ENCODE measurements at places on chromosomes 12 and 14.

DNA sequence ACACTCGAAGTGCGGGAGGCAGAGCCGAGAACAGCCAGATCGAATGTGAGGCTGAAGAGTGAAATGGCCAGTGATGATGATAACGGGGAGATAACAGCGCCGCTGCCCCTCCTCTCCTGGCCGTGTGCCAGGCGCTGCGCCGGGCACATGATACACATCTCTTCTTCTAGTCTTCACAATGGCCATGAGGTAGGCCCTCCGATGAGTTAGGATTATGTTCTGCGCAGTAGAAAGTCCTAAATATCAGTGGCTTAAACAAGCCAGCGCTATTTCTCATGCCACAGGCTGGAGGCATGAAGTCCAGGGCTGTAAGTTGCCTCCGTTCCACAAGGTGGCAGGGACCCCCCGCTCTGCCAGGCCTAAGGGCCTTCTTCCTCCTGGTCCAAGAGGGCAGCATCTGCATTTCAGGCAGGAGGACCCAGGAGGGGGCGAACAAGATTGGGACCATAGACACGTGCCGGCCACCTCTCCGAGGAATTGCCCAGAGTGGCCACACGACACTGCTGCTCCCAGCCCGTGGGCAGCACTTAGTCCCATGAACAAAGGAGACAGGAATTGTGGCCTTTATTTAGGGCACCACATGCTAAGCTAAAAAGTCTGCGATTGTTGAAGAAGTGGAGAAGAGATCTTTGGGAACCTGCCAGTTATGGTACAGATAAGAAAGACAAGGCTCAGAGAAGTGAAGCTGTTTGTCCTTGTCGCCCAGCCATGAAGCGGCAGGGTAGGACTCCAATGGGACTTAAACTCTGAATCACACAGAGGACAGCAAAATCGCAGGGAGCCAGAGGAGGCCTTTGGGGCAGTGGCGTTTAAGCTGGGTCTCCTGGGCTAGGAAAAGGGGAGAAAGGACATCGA, 10.9 kb upstream of the HVCN1 start:
- no peak for DNase-seq

DNA sequence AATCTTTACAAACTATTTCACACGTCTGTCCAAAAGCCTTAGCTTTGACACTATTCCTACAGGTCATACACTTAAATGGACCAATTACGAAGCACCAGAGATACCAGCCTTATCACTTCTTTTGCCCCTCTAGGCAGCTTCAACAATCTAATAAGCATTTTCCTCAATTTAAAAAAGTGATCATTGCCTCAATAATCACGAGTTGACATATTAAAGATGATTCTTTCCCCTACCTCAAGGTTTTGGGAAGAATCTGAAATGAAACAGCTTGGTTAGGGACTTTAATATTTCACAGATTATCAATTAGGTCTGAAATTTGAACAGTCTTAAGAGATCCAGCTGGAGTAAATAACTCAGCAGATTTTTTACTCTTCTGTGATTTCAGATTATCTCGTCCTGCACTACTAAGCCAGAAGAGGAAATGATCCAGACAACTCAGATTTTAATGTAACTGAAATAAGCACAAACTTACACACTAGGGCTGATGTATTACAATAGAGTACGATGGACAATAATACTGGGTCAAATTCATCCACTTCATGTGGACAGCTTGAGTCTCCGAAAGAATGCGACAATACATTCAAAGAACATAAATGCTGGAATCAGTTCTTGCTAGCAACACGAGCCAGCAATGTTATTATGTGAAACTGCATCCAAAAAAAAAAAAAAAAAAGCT, 15.9 kb downstream of the UBE2N start:
- DNase-seq = no peak

GRCh38 chr12:32558903-32559302, 120.2 kb upstream of the DNM1L start:
- DNase-seq = no peak

- DNase-seq = peak; percentile 18
These were observed 16.1 kb downstream of the BCL11B start for GRCh38 chr14:99255621-99256482.

DNA sequence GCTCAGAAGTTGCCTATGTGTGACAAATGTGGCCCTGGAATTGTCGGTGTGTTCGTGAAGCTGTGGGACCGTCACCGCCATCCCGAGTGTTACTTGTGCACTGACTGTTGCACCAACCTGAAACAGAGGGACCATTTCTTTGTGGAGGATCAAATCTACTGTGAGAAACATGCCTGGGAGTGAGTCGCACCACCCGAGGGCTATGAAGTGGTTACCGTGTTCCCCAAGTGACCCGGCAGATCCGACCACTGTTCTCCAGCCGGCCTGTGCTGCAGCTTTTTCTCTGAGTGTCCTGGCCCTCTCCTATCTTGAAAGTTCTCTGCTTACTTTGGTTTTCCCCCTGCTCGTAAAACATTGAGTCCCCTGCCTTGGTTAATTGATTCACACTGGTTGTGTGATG, 65.3 kb downstream of the VCPKMT start:
- DNase-seq = no peak

- DNase-seq = no peak
These were observed 471.8 kb upstream of the FLRT2 start for GRCh38 chr14:85058150-85058549.

- no peak for DNase-seq
These were observed 4.0 kb downstream of the ASCL4 start for GRCh38 chr12:107778383-107779025.

GRCh38 chr14:28102814-28103213, 663.8 kb upstream of the FOXG1 start:
- DNase-seq = no peak

GRCh38 chr12:24955389-24955788, 6.5 kb upstream of the BCAT1 start:
- DNase-seq = no peak

DNA sequence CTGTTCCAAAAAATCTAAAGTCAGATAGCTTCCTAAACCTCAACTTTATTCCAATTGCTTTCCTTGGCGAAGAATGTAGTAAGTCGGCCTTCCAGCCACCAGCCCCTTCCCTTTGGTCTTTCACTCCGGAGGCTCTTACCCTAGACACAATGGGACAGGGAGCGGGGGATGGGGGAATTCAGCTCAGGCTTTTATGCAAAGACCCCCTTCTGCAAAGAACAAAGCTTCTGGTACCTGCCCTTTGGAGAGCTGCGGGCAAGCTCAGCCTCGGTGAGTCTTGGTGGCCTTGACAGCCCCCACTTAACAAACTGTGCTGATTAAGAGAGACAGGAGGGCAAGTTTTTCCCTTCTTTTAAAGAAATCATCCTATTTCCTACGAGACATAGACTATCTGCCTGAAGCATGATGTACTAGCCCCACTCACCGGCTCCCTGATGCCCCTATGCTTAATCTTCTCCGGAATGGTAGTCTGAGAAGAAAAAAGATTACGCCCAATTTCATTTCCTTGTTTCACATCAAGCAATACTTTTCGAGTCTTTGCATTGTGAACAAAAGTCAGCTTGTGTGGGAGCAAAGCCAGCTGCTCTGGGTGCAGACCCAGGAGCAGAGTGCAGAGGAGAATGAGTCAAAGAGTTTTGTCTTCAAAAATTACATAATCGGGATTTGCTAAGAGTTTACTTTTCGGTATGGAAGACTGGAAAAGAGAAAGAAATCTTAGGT, 1.5 kb upstream of the NANOG start:
- no peak for DNase-seq

- peak; percentile 11 for DNase-seq
These were observed 59.1 kb downstream of the TBC1D30 start for GRCh38 chr12:64883264-64884163.

- DNase-seq = no peak
These were observed 1069.5 kb downstream of the VRK1 start for GRCh38 chr14:97866664-97867063.

DNA sequence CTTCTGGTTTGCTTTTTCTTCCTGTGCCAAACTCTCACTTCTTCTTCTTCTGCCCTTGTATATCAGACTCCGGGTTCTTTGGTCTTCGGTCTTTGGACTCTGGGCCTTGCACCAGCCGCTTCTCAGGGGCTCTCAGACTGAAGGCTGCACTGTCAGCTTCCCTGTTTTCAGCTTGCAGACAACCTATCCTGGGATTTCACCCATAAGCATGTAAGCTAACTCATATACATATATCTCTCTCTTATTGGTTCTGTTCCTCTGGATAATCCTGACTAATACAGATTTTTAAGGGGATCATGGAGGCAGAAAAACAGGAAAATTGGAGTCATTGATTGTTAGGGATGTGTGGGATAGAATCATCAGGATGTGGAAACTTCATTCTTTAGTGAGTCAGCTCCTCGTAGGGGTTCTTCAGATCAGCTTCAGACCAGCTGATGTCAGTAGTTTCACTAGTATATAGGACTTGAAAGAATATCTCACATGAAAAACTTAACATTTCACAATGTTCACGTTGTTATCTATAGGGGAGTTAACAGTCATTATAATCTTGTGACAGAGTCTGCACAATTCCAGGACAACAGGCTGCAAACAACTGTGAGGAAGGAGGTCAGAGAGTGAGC, 102.9 kb downstream of the RASSF9 start:
- no peak for DNase-seq

DNA sequence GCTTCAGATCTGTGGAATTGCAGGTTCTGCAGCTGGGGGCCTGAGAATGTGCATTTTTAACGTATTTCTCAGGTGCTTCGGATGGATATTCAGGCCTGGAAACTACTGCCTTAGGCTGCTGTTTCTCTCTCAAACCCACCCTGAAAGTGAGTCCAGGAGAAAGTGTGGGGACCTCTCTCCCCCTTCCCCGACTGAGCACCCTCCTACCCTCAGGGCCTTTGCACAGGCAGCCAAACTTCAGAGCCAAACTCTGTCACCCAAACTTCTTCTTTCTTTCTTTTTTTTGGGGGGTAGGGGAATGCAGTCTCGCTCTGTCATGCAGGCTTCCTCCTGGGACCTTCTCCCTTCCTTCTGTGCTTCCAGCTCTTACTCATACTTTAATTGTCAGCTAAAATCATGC, 82.4 kb upstream of the FBXO21 start:
- no peak for DNase-seq

- DNase-seq = no peak
These were observed 60.5 kb downstream of the CRADD start for GRCh38 chr12:93737457-93738198.

DNA sequence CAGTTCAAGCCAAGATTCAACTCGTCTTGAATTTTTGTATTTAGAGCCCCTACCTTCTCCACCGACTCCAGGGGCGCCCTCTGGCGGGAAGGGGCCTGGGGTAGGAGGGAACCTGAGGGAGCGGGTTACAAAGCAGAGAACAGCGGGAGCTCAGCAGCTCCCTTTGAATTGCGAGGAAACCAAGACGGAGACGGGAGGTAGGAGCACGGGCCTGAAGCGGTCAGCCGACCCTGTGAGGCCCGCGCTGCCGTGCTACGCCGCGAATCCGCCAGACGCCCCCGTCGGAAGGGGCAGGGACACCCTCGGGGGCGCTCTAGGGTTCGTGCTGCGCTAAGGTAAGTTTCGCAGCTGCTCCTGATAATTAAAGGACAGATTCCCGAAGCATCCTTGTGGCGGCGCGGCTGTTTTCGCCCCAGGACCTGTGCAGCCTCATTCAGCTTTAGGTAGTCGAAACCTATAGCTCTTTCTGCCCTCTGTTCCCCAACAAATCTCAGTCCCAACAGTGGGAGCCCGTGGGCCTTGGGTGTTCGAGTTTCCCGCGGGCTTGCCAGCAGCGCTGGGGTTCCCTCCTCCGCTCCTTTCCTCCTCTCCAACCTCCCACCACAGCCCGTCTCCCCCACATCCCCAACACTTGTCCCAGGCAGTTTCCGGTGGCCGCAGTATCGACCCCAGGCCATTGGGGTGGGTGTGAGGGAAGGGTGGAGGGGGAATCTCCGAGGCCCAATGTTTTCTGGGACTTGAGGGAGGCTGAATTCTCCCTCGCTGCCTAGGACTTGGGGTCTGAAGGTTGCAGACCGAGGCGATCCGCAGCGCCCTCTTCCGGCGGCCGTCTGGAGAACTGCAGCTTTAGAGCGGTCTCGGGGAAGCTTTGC, 5.1 kb upstream of the NKX2-1 start:
- DNase-seq = peak; percentile 45

DNA sequence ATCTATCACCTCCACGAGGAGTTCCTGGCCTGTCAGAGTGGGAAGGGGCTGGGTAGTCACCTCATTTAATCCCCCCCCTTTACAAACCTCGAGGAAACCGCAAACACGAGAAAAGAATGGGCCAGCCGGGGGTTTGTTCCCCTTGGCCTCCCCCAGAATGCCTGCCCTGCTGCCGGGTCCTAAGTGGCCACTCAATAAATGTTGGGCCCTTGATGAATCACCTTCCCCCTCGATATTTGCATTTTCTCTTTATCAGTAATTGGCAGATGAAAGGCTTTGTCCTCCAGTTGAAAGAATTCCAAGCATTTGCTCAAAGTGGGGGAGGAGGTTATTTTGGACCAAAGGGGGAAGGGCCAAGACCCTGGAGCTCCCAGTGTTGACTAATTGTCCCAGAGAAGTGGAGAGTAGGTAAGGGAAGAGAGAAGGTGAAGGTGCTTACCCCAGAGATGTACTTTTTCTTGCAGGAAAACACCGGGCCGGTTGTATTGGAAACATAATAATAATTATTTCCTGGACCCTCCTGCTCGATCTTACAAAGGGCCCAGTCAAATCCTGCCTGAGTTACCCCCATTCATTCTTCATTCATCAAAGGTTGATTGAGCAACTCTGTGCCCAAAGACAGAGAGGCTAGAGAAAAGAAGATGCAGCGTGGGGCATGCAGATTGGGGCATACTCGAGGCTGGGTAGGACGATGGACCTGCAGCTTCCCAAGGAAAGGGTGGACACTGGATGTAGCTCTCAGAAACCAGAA, 1.9 kb upstream of the KDM2B start:
- no peak for DNase-seq

DNA sequence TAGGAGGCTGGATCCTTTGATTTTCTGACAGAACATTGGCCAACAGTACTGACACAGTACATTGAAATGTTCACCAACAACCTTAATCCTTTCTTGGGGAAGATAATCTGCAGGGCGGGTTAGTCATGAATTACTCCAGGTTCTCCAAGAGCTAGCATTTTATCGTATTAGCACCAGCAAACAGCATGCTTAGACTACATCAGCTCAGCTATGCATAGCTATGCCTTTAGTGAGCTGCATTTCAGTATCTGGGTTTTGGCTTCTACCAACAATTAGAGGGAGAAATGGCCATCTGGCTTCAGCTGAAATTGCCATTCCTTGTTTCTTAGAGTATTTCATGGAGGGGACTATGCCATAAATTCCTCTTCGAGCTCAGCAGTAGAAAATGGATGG, 33.8 kb downstream of the SAMD4A start:
- no peak for DNase-seq

DNA sequence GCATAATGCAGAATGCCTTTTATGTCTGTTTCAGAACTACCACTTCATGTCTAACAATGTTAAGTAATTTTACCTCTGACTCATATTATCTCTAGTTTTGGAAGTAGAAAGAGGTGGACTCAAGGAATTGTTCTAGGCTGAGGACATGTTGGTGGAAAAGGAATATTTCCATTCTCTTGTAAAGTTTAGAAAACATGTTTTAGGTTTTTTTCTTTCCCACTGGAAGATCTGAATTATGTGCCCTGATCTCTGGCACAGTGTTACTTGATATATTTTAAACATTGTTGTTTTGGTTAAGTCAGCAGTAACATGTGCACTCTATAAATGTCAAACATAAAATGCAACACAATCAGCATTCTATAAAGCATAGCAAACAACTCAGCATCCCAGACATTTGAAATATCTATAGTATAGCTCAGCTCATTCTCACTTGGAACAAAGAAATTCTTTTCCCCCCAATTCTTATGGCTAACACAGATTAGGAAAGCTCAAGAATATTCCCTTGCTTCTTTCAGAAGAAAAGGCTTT, 202.3 kb downstream of the STXBP6 start:
- DNase-seq = no peak

Measured in stimulated activated CD4-positive, alpha-beta T cell treated with anti-CD3 and anti-CD28 coated beads, Interleukin-2, amount 100 ng/mL, for 24 hours (primary cell).